GM04503 (cell line): ENCODE measurements at places on chromosomes 1 and 21.

DNA sequence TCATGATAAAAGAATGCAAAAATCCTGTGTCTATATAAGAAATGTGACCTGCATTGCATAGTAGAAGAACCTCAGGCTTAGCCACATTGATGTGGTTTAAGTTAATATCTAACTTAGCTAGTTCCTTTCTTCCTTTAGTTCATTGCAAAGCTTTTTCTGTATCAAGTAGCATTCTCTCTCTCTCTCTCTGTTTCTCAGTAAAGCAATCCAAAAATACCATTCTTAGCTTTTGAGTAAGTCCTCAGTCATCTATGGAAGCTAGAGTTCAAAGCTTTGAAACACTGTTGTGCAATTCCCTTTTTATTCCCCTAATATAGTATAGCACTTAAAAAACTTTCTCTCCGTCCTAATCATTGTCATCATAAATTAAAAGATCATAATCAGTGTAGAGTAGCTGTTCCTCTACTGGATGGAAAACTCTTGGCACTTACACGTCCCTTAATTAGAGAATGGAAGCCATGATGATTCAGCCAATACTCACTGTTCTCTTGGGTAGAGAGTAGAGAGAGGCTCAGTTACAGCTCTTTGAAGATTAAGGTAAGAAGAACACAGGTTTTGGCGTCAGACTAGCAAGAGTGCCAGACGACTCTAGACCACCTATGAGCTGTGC lies 350.3 kb upstream of the LYPLAL1 start:
- peak; percentile 92 for DNase-seq

GRCh38 chr1:117059334-117059677 lies 820 bp upstream of the TTF2 start:
- no peak for DNase-seq

DNA sequence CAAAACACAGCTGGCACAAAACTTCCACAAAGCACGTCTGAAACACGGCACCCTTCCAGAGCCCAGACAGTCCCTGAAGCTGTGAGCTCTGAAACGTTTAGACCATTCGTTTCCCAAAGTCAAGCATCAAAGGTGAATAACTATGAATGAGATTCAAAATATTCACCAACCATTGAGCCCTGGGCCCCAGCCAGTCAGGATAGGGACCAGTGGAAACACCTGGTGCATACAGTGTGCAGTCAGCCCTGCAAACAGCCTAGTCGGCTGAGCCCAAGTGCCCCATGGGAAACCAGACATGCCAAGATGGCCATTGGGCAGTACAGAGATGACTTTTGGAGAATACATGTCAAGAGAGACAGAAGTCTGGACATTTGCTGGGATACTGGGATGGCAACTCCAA lies 90.4 kb upstream of the EDN2 start:
- no peak for DNase-seq

GRCh38 chr1:207830788-207831187 lies 78.9 kb downstream of the CD46 start:
- no peak for DNase-seq
